ENCODE measurements at places on chromosomes 5 and 9.

DNA sequence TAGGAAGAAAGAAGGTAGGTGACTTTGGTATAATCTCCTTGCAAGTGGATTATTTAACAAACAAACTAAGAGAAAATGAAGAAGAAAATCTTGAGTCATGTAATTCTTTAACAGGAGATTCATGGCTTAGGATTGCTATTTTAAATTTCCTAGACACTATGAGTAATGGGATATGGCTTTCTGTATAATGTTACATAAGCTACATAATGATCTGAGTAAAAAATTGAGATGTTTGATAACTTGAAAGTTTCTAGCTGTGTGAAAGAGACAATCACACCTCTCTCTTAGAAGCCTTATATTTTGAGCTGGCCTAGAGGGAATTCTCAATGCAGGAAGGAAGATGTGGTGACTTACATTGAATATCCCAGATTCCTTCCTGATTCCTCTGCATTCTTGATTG lies 92.5 kb downstream of the CDH9 start:
- DNase-seq, result no peak

GRCh38 chr5:125214080-125214479 lies 467.6 kb upstream of the ZNF608 start:
- DNase-seq, result no peak

DNA sequence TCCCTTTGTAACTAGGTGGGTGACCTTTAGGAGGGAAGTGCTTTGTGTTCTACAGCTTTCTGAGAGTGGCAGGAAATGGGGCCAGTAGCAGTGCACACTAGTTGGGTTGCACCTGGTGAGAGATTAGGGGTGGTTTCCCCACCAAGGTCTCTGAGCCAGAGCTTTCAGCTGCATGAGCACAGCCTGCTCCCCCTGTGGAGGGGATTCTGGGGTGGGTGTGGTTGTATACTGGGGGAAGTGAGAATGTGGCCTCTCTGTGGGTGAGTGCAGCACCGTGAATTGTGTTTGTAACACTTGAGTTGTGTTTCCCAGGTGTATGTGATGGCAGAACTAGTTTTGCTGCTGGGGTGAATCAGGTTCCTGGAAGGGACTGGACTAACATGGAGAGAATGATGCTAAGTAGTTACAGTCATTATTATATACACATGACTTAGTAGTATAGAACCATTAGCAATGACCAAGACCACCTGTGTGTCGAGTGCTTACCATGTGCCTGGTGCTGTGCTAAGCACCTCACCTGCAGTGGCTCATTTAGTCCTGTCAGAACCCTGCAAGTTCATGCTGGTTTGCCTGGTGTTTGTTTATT lies 11.8 kb upstream of the CXXC5 start:
- DNase-seq, result no peak

- DNase-seq, result no peak
These were observed 49.6 kb upstream of the SIMC1 start for GRCh38 chr5:176188506-176189193.

DNA sequence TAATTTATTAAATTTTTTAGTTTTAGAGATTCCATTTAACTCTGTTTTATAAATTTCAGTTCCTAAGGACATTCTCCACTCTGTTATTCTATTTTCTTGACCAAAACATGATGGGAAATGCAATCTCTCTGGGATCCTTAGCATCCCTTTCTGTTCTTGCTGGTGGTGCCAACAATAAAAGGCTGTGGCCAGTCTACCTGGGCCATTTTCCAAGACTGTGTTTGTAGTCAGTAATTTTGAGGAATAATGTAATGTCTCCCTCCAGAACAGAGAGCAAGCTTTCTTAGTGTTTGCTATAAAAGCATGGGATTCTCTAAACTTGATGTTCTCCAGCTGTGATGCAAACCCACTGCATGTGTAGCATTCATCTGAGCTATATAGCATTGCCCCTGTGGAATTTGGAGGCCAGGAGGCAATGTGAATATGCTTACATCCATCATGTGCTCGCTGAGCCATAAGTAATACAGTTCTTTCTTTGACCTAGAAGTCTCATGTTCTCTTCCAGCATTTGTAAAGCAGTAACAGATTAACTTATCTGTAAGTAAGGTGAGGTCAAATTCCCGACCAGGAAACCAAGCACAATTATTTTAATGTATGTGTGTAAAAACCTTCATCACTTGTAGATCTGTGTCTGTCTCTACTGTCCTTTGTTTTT lies 211.5 kb upstream of the TAS2R1 start:
- DNase-seq, result no peak

Data from substantia nigra (tissue), 51 donors.